Activated T-cell treated with anti-CD3 and anti-CD28 coated beads, Interleukin-2, amount 50 U/mL, for 4 hours (primary cell): ENCODE measurements at places on chromosomes 1 and 21. TPM values are rescaled to one million over a fixed set of nuclear protein-coding genes. Genes with fewer than 3 reads are reported as not detected.

GRCh38 chr1:79604490-79605198 is 598.1 kb upstream of the ADGRL4 start:
- DNase-seq, result no peak

DNA sequence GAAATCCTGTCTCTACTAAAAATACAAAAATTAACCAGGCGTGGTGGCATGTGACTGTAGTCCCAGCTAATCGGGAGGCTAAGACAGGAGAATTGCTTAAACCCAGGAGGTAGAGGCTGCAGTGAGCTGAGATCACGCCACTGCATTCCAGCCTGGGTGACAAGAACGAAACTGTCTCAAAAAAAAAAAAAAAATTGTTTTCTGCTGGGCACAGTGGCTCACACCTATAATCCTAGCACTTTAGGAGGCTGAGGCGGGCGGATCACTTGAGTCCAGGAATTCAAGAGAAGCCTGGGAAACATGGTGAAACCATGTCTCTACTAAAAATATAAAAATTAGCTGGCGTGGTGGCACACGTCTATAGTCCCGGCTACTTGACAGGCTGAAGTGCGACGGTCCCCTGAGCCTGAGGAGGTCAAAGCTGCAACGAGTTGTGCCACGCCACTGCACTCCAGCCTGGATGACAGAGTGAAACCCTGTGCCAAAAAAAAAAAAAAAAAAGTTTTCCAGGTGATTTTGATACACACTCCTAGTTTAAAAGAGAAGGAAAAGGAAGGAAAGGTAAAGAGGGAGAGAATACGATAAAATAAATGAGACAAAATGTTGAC is 31.7 kb downstream of the ABL2 start:
- no peak for DNase-seq

GRCh38 chr1:111704776-111705175 is 34.4 kb downstream of the INKA2 start:
- DNase-seq, result no peak

DNA sequence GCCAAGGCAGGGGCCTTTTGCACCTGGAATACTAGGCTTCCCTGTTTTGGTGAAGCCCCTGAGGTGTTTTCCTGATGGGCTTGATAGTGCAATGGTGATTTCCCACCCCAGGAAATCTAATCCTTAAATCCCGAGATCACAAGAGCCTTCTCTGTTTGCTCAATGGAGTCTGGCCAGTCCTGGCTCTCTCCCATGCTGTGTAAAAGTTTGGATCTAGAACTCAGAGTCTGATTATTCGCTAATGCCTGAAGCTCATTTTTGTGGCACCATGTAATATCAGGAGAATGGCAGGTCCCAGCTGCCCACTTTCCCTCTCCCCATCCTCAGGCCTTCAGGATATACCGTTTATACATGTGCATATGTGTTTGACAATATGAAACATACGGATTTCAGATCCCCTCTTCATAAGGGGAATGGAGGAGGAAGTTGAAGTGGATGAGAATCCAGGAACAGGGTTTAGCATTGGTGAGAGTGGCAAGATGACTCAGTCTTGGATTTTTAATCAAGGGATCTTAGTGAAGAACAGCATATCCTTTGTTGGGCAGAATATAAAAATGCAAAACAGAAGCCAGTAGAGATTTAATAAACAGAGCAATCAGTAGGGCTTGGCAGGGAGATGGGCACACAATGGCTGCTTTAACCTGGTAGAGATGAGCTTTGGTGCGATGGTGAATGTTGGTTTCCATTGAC is 62.1 kb downstream of the CLIC6 start:
- no peak for DNase-seq

- no peak for DNase-seq
These were observed 28.3 kb upstream of the S100A7 start for GRCh38 chr1:153488731-153489130.

DNA sequence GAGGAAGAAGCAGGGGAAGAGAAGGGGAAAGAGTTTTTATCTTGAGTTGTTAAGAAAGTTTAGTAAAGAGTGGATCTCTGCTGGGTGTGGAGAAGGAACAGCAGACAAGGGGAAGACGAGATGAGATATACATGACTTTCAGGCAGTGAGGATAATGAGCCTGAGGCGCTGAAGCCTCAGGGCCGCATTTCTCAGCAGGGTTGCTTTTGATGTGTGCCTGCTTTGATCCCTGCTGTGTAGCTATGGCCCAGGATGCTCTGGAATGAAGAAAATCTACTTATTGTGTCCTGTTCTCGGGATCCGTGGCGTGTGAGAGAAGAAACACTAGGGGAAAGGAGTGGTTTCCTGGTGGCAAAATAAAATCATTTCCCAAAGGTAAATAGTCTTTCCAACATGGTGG is 15.1 kb upstream of the RPE65 start:
- DNase-seq, result no peak

- no peak for DNase-seq
These were observed 1.1 kb upstream of the AGO1 start for GRCh38 chr1:35881850-35882273.

The CRYAA gene
- not detected for total RNA-seq

GRCh38 chr1:174167265-174167803 is 8.0 kb downstream of the RABGAP1L start:
- no peak for DNase-seq

DNA sequence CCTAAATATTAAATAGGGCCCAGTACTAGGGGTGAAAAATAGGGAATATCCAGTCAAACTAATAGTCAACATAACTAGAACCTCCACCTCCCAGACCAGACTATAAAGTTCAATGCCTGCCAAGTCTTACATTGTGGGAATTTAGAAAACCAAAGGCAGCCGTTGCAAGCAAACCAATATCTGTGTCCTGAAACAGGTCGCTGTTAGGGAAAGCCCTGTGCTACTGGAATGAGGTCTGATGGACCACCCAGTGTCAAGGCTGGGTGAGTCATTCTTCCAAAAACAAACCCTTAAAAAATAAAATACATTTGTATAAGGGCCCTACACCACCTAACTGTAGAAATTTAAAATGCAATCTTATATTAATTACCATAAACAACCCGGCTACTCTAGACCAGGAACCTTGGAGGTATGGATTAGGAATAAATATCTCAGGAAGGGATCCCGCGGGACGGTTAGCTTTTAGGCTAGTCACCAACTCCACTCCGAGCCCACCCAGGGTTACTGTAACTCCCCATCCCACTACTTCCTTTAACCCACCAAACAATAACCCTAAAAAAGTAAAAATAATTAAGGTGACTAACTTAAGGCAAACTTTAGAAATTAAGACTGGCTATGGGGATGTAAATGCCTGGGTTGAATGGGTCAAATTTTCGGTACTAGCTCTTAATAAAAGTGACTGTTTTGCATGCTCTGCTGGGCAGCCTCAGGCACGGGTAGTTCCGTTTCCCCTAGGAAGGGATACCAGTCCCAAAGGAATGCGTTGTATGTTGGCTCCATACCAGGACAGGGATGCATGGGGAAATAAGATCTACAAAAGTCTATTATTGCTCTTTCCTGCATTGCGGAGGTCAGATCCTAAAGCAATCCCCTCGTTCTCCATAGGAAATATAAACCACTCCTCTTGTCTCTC is 65.4 kb upstream of the TLR5 start:
- no peak for DNase-seq

DNA sequence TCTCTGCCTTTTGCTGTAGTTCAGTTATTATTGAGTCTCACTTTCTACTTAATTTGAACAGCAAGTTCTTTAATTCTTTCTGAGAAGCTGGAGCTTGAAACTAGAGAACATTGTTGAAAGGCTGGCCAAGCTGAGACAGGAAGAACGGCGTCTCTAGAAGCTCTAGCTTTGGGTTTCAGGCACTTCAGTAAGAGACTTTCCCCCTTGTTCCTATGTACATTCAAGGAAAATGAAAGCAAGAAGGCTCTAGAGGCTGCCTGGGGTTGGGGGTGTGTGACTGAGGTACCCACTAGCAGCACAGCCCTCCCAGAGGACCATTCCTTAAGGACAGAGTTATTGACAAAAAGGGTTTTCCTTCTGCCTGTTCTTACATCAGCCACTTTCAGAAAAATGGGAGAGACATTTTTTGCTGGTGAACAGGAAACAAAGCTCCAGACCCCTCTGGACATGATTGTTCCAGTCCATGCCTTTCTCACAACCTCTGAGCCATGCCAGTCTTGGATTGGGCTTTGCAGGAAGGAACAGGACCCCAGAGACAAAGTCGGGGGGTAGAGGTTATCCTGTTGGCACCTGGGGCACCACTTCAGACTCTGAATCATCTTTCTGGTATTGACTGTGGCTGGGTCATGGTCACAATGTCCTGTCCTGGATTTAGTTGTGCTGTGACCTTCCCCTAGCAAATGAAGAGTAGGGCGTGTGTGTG is 63.1 kb downstream of the LAMC2 start:
- DNase-seq, result no peak

- peak; percentile 14 for DNase-seq
These were observed 176.9 kb upstream of the LMO4 start for GRCh38 chr1:87151500-87152421.

The ZSWIM5 gene
- total RNA-seq, result 0.63 TPM

The DLGAP3 gene
- 1.0 TPM for total RNA-seq

- DNase-seq, result no peak
These were observed 2.6 kb downstream of the RNF220 start for GRCh38 chr1:44407430-44408211.

DNA sequence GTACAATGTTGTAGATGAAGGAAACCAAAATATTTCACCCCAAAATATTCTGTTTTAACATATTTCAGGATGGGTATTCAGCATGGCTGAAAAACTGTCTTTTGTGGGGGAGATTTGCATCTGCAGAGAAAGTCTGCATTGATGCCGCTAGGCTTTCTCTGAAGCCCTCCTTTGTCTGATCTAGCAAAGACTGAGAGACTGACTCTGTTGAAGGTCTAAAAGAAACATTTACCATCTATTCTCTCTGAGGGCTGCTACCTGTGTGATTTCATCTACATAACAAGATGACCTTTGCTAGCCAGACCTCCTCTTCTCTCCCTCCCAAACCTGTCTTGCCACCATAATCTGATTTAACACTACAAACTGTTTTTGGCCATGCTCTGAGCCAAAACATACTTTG is 12.4 kb upstream of the MT1HL1 start:
- DNase-seq, result no peak

DNA sequence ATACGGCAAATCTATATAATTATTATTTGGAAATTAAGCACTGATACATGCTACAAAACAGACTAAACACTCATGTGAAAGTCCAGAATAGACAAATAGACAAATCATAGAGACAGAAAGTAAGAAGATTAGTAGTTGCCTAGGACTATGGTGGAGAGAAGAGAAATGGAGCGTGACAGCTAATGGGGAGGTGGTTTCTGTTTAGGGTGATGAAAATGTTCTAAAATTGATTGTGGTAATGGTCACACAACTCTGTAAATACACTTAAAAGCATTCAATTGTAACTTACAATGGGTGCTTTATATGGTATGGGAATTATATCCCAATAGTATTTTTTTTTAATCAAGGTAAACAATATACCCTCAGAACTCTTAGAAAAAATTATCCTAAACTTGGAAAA is 20.4 kb upstream of the ITLN2 start:
- DNase-seq, result no peak

DNA sequence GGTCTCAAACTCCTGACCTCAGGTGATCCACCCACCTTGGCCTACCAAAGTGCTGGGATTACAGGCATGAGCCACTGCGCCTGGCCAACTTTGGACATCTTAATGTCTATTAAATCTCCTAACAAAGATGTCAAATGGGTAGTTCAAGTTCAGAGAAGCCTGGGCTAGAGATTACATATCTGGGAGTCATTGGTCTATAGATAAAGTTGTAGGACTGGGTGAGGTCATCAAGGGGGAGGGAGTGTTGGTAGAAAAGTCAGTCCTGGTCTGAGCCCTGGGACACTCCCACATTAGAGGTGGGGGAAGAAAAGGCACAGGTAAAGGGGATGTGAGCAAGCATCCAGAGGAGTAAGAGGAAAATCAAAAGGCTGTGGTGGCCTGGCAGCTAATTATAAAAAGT is 6.6 kb downstream of the UBIAD1 start:
- DNase-seq, result no peak

The KRTAP10-6 gene
- not detected for total RNA-seq

The RAB3GAP2 gene
- total RNA-seq, result 34.9 TPM

The NFYC gene
- total RNA-seq, result 59.8 TPM

The KRTAP13-1 gene
- not detected for total RNA-seq

DNA sequence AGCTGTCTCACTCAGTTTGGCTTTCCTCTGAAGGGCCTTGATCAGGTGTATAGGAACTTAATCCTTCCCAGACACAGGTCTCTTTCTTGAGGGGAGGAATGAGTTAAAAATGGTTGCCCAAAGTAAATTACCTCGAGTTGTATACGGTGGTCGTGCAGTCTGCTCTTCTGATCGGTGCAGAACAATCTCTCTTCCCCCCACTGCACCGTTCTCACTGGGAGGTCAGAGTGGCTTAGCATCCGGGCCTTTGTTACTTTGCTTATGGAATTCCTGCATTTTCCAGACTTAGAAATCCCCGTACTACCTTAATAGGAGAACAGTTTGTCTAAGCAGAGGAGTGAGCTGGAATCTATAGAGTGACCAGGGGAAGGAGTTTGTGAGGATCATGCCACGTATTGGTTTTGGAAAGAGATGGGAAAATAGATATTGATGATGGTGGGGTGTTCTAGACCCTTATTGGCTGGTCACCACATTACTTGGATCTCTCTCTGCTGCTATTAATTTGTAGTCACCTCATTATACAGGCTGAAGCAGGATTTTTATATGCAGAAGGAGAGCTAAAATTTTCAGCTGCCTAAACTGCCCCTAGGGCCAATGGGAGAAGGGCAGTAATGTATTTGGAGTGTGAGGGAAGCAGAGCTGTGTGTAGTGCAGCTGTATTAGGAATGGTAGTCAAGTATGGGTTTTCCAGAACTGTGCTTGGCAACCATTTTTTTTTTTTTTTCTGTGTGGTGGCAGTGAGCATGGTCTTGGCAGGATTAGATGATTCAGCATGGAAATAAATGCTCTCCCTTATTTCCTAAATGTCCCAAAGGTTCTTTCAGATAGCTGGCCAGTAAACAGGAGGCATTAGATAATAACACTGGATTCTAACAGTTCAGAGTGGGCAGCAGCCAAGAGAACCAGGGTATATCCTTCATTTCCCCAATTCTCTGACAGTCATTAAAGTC is 81.5 kb downstream of the NDUFS5 start:
- no peak for DNase-seq

The TBX15 gene
- not detected for total RNA-seq

The VPS26C gene
- total RNA-seq, result 48.2 TPM

- DNase-seq, result no peak
These were observed 56.3 kb downstream of the ITGB3BP start for GRCh38 chr1:63466759-63467158.

GRCh38 chr1:147574401-147574800 is 33.1 kb downstream of the BCL9 start:
- DNase-seq, result no peak

GRCh38 chr1:21672478-21673276 is 3.5 kb upstream of the RAP1GAP start:
- no peak for DNase-seq

DNA sequence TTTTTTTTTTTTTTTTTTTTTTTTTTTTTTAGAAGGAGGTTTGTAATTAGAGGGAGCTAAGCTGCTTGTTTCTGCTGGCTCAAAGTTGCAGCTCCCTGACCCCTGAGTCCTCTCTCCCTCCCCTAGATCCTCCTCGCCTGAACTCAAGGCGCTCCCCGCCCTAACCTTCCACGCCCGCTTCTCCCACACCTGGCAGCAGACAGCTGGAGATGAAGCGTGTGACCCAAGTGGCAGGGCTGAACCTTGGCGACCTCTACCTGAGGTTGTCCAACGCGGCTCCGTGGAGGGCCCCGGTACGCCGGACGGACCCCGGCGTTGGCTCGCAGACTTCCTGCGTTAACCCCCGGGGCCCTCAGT is 795 bp downstream of the NGF start:
- DNase-seq, result no peak

- no peak for DNase-seq
These were observed 462.5 kb upstream of the DAB1 start for GRCh38 chr1:57886376-57886775.
